ENCODE measurements at places on chromosomes 5 and 9.

DNA sequence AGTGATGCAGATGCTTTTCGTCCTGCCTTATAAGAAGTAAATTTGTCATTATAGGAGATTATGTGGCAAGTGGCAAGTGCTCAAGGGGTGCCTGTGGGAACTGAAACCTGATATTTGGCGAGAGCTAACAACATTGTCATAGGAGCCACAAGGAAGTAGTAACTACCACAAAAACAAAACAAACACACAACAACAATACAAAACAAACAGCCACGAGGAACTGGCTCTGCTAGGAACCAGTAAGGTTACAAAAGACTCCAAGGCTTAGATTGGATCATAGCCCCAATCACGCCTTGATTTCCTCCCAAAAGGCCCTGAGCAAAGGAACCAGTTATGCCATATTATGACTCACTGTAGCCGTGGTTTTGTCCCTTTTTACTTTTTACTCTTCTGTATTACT, 1045.2 kb downstream of the CDH12 start:
- DNase-seq, result no peak

- no peak for DNase-seq
Measured at GRCh38 chr5:65640240-65640639, 15.4 kb downstream of the SHLD3 start.

GRCh38 chr9:16364347-16364746, 506.1 kb downstream of the BNC2 start:
- peak; percentile 82 for DNase-seq

- DNase-seq, result no peak
Measured at GRCh38 chr5:90353254-90353653, 56.3 kb downstream of the CETN3 start.

DNA sequence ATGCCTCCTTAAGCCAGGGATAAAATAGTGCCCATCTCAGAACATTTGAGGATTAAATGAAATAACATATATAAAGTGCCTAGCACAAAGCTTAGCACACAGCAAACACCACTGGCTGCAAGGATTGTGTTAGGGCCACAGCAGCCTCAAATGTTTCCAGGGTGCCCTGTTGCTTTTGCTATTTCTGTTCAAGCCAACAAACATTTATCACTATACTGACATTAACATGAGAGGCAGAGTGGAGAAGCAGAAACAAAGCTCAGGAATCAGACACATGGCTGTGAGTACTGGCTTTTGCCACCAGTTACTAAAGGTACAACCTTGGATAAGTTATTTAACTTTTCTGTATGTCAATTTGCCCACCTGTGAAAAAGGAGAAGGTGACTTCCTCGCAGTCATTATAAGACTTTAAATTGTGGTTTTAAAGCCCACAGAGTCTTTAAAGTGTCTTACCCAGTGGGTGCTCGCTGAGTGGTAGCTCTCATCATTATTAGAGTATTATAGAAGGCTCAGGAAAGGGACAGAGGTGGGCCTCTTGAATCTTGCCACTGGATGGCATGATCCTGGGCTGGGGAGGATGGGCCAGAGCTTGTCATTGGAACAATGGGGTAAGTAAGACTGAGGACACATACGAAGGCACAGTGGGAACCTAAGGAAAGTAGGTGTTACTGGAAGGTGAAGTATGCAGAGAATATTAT, 98.2 kb downstream of the MARCHF3 start:
- DNase-seq, result no peak

DNA sequence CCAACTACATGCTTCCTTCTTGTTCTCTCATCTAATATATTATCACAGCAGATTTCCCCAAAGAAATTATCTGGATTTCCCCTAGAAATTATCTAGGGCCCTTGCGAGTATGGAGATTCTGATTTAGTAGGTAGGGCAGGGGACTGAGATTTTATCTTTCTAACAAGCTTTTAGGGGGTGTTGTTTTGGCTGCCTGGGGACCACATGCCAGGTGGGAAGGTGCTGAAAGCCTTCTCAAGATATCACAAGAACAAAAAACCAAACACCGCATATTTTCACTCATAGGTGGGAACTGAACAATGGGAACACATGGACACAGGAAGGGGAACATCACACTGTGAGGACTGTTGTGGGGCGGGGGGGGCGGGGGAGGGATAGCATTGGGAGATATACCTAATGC, 146.5 kb upstream of the CDH10 start:
- no peak for DNase-seq

GRCh38 chr5:58505971-58506640, 14.9 kb downstream of the GAPT start:
- no peak for DNase-seq

- no peak for DNase-seq
Measured at GRCh38 chr5:163497315-163497714, 8.1 kb upstream of the MAT2B start.

GRCh38 chr9:35749515-35750255, 598 bp downstream of the RGP1 start:
- no peak for DNase-seq

DNA sequence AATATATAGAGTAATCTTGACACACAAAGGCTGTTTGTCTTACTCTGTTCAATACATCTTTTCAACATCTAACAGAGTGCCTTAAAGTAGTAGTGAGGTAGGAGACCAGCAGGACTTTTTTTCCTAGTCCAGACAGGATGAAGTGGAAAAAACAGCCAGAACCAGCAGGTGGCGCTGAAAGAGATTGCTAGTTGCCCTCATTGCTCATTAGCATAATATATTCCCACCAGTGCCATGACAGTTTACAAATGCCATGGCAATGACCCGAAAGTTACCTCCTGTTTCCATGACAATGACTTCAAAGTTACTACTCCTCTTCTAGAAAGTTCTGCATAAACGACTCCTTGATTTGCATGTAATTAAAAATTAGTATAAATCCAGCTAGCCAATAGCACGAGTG, 387.4 kb downstream of the ACTL7B start:
- DNase-seq, result no peak

DNA sequence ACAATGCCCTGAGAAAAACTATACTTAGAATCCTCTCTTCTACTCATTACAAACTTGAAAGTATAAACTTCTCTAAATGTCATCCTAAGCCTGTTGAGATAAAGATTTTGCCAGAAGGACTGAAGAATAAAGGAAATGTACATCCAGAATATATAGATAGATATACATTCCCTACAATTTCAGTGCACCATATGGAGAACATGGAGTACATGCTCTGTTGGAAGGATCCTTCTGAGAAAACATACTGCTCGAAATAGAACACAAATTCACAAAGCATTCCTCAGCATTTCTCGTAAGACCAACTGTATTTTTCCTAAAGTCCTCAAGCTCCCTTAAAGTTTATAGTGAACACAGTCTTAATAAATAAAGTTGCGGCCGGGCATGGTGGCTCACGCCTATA, 69.7 kb upstream of the RASA1 start:
- DNase-seq, result no peak

- no peak for DNase-seq
Measured at GRCh38 chr9:79195879-79196278, 375.9 kb upstream of the TLE4 start.

GRCh38 chr5:93580927-93581445, at the start of gene NR2F1-AS1:
Gene NR2F1-AS1, minus strand, starts transcription at chr5:93581219.
- no peak for DNase-seq

DNA sequence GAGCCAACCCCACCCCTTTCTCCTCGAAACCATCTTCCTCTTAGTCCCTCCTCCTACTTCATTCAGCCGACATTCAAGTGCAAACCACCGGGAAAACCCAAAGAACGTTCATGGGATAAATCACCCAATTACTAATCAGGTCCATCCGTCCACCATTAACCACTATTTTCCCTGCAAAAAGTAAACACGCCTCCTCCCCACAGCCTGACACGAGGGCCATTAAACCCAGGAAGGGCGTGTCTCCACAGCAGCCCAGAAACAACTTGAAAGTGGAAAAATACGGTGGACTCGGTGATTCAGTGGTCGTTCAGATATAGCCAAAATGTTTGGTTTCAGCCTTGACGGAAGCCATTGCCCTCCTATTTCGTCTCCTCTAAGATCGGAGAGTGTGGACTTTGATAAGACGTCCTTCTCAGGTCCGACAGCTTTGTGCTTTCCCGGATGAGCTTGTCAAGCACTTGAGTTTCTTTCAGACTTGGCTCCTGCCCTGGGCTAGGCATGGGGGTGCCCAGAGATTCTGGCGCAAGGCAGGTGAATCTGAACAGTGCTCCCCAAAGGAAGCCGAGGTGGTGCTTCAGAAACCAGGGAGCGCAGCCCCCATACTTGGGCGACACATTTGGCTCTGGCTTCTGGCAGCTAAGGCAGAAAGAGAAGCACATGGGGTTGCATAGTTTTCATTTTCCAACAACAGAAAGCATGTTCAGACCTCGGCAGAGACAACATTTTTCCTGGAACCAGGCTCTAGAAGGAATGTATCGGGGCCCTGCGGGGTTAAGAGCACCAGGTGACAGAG, 56.6 kb downstream of the SMIM23 start:
- DNase-seq, result no peak

GRCh38 chr9:68672215-68672614, 32.8 kb upstream of the PIP5K1B start:
- DNase-seq, result no peak

DNA sequence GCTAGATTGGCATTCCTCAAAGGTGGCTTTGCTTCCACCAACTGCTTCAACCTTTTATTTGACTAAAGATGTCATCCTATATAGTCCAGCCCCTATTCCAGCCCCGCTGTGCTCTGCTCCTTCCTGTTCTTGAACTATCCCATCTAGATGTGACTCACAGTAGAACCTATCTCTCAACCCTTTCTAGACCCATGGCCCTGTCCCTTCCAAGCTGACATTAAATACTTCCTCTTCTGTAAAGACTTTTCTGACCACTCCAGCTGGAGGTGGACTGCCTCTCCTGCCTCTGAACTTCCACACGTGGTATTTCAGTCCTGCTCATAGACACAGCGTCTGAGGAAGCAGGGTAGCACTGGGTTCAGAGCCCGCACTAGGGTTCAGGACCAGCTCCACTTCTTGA, 32.4 kb downstream of the OSTF1 start:
- no peak for DNase-seq

DNA sequence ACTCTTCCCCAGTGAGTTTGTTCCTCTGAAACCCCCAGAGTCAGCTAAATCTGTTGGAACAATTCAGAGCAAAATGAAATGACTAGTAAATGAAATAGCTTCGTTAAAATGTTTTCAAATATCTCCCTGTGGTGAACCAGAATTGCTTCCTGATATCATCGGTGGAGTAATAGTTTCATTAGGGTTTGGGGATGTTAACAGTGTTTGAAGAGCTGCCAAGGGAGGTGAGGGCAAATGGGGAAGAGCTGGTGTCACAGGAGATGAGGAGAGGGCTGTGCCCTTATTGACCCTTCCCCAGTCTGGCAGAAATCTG, 4.3 kb upstream of the C7 start:
- no peak for DNase-seq

DNA sequence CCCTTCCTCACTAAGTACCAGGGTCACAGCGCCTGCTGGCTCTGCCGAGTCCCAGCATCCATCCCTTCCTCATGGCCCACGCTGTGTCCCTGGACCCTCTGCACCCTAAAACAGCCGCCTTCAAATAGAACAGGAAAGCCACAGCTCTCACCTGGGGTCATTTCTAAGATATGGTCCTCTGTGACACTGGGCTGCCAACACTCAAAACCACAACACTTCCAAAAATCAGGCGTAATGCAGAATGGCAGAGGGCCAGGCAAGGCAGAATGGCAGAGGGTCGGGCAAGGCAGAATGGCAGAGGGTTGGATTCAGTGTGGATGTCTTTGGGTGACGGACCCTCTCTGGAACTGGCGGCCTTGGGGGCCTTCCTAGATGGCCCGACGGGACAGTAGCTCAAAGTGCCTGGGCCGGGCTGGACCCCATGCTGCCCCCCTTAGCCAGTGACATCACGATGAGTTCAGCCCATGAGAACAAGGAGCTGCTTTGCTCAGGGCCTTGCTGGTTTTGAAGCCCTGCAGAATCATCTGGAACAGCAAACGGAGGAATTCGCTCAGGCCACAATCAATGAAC, 35.3 kb downstream of the ZDHHC11B start:
- DNase-seq, result peak; percentile 90

- DNase-seq, result no peak
Measured at GRCh38 chr9:105531530-105531929, 26.4 kb upstream of the FKTN start.

- DNase-seq, result no peak
Measured at GRCh38 chr9:111195766-111196165, 134.3 kb downstream of the OR2K2 start.

DNA sequence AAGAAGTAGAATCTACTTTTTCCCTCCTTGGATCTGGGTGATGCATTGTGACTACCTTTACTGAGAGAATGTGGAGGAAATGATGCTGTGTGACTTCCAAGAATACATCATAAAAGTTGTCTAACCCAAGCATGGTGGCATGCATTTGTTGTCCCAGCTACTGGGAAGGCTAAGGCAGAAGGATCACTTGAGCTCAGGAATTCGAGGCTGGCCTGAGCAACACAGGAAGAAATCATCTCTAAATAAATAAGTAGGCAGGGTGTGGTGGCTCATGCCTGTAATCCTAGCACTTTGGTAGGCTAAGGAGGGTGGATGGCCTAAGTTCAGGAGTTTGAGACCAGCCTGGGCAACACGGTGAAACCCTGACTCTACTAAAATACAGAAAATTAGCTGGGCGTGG, 143.2 kb upstream of the VLDLR start:
- DNase-seq, result no peak

DNA sequence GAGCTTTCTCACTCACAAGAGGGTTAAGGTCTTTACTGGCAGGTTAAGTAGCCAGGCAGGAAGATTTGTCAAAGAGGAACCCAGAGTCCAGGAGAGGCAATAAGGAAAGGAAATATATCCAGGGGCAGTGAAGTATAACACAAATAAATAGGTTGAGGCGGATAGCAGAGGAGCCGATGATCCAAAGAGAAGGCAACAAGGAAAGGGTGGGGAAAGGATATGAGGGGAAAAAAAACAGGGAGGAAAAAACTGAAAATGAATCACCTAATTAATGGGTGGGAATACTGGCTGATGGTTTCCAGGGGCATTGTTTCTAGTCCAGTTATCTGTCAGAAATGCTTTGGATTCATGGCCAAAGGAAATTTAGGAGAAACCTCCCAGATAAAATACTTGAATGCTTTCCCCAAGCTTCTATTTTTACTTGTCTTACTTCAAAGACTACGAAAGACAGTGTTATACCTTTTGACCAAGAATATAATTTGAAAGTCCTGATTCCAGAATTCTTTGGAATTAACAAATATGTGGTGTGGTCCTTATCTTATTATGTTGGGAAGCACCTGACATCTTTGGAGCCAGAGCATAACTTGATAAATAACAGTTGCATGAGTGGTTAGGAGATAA, 146.5 kb downstream of the AOPEP start:
- DNase-seq, result no peak

GRCh38 chr5:50415912-50416311, 25.2 kb downstream of the EMB start:
- DNase-seq, result no peak

DNA sequence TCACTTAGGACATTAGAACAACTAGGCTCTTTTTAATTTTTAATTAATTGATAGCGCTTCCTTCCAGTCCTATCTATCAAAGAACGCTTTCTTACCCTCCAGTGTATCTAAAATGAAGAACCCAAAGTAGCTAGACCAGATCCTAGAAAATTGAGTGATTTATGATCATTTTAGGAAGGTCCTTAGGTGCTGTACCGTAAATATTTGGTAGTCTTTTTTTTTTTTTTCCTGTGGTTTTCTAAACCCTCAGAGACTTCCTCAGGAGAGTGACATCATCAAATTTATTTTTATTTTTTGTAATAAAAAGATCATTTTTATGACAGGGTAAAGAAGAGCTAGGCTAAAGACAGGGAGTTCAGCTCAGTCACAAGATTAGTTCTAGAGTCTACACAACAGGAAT, 197.4 kb downstream of the WDR70 start:
- no peak for DNase-seq
